Stimulated activated CD8-positive, alpha-beta memory T cell treated with anti-CD3 and anti-CD28 coated beads, Interleukin-2, amount 100 ng/mL, for 1 hour (primary cell): ENCODE measurements at places on chromosomes 7 and 10.

GRCh38 chr7:43764039-43764761 is 5.7 kb downstream of the BLVRA start:
- no peak for DNase-seq

DNA sequence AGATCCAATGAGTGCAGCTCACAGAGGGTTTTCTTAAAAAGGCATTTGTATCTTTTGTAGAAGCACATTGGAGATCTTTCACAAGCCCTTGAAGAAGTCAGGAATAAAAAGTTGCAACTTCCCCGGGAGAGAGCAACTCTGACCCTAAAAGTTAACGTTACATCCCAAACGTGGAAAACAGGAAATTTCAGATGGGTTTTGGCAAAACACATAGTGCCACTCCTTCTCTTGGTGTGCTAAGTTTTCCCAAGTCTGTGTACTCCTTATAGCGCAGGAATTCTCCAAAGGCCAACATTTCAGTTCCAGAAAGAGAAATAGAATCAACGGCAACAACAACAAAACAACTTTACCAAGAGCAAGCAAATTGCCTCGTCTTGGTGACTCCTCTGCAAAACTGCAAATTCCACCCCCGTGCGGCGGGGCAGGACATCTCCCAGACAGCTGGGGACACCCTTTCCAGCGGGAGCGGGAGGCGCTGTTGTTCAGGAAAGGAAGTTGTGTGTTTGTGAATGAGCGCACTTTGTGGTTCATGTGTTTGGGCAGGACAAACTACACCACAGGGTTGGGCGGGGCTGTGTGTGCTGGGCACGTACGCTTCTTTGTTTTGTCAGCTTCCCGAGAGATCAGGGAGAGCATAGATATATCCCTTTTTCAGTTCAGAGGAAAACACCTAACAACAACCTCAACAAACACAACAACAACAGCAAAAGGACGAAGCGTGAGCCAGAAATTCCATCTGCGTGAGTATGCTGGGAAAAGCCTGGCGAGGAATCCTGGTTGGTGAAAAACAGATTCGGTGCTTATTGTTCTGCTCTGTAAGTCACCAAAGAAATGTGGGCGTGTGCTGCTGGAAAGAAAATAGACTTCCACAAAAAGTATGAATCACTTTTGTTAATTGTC is 294.7 kb upstream of the PITRM1 start:
- no peak for DNase-seq

DNA sequence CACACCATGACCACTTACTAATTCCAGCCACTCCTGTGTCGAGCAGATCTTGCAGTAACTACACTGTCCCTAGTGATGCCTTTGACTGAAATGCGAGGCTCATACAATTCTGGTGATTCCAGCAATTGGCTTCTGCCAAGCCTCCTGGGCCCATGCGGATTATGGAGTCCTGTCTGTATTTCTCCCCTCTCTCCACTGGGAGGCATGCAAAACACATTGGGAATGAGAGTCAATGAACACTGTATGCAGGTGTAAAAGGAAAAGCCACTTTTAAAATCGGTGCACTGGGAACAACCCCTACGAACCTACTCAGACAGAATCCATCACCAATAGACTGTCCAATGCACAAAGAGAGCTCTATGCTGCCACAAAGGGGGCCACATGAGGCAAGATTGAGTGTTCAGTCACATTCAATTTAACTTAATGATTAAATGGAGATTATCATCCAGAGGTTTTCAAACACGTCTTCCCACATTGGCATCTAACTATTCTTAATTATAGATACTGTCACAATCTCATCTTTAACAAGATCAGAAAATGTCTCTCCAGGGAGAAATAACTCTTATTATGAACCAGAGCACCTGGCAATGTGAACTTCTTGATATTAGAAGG is 550.6 kb downstream of the GLRX3 start:
- DNase-seq, result no peak

DNA sequence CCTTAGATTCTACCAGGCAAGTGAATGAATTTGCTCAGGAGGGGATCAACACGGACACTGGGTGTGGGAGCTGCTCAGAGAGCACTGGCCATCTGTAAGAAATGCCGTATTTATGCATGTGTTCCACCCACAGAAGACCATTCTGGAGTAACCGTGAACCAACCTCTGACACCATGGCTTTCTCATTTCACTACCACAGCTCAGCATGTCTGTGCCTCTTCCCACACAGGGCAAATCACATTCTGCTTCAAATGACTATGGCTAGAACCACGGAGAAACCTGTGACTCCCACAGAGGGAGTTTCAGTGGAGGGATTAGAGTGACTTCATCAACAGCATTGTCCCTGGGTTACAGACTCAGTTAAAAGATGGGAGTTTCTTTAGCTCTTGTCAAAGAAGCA is 893.4 kb downstream of the XPNPEP1 start:
- DNase-seq, result no peak
